Kidney tubule cell (primary cell): ENCODE measurements at places on chromosomes 11 and 22.
A peak's percentile ranks its signal among the peaks of the same experiment; 100 is the strongest.

- DNase-seq: no peak
Measured at GRCh38 chr22:47036936-47037485, 274.6 kb downstream of the TBC1D22A start.

DNA sequence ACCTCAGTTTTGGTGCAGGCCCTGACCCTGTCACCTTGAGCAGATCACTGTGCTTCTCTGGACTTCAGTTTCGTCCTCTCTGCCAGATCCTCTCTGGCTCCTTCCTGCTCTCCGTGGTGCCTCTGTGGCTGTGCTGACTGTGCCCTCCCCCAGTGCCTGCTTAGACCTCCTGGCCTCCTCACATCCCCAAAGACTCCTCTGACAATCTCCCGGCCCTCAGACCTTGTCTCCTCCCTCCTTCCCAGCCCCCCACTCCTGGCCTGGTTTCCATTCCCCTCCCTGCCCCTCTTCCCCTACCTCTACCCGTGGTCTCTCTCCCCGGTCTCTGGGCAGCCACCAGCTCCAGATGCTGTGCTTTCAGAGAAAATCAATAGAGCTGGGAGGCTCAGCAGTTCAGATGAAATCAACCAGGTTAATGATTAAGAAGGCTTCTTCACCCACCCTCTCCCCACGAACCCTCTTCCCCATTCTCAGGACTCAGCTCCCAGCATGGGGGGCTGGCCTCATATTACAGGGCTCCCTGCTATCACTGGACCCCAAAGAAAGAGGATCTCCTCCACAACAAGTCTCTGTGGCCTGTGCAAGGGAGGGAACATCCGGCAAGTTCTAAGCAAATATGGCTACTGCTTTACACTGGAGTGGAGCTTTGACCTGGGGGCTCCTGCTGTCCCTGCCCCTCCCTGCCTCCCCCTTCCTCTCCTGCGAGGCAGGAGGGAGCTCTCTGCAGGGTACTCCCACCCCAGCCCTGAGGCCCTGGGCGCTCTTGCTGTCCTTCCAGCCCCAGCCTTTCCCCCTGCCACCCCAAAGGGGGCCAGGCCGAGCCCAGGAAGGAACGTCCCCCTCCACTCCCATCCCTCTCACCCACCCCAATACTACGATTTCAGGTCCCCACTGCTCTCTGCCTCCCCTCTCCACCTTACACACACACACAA, 8.5 kb downstream of the BACE1-AS start:
- peak; percentile 21 for DNase-seq

DNA sequence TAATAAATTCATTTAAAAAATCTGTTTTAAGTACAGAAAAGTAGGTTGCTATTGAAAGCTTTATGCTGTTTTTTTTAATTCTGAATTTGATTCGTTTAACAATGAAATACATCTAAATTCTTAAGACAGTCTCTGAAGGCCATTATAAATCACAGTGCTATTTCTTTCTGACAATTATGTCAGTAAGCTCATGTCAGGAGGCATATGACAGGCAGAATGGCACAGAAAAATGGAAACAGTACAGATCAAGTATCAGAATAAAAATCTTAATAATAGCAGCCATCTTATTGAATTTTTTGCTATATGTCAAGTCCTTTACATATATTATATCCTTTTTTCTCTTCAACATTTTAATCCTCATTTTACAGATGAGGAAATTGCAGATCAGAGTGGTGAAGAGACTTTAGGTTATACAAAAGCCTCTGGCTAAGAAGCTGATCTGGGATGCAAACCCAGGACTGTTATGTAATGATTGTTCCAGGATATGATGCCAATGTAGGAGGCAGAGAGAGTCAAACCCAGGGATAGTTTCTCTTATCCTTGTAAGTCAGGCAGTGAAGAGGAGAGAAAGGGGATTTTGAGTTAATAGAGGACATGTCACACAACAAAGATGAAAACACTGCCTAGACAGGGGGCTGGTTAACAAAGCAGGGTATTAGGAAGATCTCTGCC, 283.1 kb upstream of the CCDC90B start:
- DNase-seq: no peak

DNA sequence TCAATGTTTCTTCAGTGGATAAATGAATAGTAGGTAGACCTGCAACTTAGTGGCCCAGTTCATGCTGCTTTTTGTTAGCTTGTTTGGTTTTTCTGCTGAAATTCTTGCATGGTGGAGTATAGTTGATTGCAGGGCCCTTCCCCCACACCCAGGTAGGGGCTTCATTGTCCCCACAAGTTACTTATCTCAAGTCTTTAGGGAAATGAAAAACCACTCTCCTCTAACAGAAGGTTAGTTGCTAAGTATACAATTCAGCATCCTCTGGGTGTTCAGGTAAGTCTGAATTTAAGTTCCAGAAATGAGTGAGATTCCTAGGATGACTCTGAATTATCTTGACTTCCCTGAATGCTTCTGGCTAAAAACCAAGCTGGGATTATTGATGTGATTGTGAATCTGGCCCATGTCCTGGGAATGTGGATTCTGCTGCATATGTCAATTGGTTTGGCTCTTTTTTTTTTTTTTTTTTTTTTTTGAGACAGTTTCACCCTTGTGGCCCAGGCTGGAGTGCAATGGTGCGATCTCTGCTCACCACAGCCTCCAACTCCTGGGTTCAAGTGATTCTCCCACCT, 40.3 kb downstream of the BCL2L13 start:
- no peak for DNase-seq

- DNase-seq: no peak
Measured at GRCh38 chr11:75533896-75534258, 8.1 kb upstream of the GDPD5 start.

DNA sequence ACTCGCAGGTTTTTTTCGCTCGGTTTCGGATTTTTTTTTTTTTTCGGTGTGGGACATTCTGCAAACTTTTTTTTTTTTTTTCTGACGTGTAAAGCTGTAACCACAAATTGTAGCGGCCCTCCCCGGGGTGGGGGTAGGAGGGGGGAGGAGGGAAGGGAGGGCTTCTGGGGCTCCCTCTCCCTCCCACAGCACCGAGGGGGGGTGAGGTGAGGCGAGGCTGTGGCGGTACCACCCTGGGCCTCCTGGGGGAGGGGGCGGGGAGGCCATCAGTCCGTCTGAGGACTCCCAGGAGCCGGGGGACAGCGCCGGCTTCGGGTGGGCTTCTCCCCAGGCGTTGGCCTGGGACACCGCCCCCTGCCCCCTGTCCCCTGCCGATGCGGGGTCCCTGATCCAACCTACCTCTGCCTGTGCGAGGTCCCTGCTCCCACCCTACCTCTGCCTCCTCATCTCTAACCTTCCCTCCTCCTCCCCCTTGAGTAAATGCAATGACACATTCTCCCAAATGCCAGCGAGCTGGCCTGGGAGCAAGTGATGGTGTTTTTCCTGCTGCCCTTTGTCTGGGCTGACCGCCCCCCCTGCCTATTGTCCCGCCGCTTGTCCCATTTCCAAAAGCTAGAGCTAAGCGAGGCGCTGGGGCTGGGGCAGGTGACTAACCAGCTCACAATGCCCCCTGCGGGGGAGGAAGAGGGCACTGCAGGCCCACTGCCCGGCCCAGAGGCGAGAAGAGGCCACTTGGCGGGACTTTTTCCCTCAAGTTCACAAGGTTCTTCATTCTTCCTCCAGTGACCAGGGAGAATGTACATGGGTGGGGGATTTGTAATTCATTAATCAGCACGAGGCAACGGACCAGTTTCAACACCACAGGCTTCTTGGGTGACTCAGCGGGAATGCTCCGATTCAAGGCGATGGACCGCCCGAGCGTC, 511 bp upstream of the CLCF1 start:
- DNase-seq: peak; percentile 100

GRCh38 chr22:49382451-49382735, 445.3 kb downstream of the BRD1 start:
- DNase-seq: no peak

- peak; percentile 30 for DNase-seq
Measured at GRCh38 chr11:91773090-91773489, 451.5 kb upstream of the FAT3 start.

- DNase-seq: no peak
Measured at GRCh38 chr22:27772984-27773498, 28.5 kb downstream of the MN1 start.

DNA sequence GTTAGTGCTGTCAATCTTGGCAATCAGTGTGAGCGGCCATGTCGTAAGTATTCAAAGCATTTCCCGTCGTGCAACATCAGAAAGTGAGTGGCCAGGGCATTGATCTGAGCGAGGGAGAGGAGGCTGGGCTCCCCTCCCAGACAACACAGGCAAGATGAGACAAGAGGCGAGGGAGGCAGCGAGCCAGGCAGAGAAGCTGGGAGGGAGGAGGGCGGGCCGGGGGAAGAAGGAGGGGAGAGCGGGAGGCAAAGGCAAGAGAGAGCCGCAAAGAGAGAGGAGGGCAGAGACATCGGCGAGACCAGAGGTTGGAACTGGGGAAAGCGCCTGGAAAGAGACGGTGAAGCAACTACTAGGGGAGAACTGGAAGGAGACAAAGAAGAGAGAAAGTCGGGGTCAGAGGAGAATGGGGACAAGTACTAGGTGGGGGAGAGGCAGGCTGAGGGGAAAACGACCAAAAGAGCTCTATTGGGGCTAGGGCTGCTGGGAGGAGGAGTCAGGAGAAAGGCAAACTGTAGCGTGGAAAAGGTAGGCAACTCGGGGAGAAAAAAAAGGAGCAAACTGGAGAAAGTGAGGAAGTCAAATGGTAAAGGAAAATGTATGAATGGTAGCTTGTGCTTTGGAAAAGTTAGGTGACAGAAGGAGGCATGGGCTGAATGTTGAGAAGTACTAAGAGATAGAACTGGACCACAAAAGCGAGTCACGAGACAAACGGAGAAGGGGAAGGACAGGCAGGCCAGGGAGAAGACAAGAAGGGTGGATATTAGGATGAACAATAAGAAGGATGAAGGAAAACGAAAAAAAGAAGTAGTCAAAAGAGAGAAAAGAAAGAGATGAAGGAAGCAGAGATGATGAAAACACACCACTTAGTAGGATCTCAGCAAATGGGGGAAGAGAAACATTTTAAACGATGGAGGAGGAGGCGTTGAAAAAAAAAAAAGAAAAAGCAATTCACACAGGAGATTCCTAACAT, 130.5 kb upstream of the C11orf58 start:
- DNase-seq: peak; percentile 81

DNA sequence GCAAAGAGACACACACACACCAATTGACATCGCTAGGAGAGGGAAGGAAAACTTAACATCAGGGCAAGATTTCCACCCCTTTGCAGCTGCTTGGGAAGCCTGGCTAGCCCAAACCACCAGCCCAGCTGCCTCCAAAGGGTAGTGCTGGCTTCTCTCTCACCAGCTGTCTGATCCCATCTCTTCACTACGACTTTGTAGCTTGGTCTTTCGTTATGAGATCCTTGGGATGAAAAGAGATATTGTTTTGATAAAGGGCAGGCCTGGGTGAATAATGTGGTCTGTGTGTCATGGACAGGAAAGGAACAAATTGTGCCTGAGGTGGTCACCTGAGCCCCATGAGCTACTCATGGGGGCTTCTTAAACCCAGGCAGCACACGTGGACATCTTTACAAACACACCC, 101.9 kb downstream of the ARL14EP start:
- peak; percentile 21 for DNase-seq

DNA sequence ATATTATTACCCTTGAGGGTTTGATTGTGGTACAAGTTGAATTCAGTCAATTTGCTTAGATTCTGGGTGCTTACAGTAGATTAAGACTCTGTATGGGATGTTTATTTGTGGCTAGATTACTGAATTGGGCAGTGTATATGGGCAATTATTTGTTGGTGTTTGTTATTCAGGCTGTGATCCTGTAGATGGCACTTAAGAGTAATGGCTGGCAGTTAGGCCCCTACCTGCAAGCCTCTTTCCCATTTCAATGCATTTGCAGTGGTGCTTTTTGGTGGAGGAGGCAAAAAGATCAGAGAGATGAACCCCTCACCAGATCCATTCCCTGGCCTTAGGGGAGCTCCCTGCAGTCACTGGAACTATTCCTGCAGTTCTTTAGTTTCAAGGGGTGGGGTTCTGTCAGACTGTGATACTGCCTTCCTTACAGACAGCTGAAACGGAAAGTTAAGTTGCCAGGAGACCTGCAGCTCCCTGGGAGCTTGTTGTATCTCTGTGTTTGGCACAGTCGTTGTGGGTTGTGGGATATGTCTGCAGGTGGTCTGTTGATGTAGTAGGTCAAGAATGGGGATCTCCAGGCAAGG, 199.5 kb downstream of the AASDHPPT start:
- peak; percentile 34 for DNase-seq

GRCh38 chr11:121810291-121810690, 305.7 kb downstream of the BLID start:
- no peak for DNase-seq

DNA sequence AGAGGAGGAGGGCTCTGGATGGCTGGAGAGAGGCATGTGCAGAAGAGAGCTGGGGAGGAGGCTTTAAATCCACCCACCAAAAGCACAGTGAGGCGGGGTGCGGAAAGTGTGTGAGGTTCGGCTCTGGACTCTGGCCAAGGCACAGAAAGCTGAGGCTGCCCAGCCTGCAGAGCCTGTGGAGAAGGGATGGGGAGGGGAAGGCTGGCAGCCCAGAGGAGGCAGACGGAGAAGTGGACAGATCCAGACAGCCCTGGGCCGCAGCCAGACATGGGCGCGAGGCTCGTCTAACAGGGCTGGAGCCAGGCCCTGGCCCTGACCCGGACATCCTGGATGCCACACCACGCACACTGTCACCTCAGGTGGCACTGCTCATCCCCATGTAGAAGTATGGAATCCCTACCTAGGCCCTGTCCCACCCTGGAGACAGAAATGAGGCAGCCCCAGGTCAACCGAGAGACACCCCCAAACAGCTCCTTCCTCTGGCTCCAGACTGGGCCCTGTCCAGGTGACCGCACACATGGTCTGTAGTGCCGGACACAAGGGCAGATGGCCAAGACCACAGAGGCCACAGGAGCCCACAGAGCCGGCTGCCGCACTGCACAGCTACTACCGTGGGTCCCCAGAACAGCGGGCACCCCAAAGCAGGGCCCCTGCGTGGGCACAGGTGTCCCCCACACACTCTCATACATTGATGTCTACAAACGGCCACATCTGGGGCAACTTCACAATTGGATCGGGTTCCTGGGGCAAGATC, 16.6 kb upstream of the MOB2 start:
- DNase-seq: no peak

GRCh38 chr11:16881074-16881709, 133.0 kb downstream of the PLEKHA7 start:
- DNase-seq: peak; percentile 85

- DNase-seq: no peak
Measured at GRCh38 chr11:130763087-130763980, 152.9 kb downstream of the SNX19 start.

DNA sequence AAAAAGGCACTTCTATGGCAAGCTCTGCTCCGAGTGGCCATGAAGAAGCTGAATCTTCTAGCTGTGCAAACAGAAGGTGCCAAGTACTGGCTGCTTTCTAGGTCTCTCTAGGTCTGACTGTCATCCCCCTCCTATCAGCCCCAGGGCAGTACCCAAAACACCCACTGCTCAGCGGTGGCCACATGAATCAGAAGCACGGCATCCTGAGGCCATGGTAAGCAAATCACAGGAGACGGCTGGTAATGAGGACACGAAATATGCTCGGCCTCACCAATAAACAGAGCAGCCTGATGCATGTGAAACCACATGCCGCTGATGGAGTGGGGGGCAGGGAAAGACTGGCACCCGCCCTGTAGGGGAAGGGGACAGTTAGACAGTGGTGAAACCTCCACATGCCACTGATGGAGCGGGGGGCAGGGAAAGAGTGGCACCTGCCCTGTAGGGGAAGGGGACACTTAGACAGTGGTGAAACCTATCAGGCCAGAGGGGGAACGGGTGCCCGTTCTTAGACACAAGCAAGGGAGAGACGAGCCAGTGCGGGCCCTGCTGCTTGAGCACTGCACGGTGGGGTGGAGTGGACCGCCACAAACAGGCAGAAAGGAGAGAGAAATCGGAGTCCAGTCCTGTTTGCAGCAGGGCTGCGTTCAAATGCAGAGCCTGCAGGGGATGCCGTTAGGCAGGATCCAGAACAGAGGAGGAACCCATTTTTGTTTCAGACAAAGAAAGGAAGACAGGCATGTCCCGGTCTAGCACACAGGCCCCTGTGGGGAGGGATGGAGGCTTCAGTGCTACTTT, 29.9 kb upstream of the MOB2 start:
- peak; percentile 58 for DNase-seq
